AG08395 (cell line): ENCODE measurements at places on chromosomes 16 and 17.

- no peak for DNase-seq
Measured at GRCh38 chr17:49633762-49634484, 44.0 kb downstream of the SPOP start.

GRCh38 chr17:75799402-75799801 is 14.8 kb downstream of the UNK start:
- DNase-seq, result no peak

DNA sequence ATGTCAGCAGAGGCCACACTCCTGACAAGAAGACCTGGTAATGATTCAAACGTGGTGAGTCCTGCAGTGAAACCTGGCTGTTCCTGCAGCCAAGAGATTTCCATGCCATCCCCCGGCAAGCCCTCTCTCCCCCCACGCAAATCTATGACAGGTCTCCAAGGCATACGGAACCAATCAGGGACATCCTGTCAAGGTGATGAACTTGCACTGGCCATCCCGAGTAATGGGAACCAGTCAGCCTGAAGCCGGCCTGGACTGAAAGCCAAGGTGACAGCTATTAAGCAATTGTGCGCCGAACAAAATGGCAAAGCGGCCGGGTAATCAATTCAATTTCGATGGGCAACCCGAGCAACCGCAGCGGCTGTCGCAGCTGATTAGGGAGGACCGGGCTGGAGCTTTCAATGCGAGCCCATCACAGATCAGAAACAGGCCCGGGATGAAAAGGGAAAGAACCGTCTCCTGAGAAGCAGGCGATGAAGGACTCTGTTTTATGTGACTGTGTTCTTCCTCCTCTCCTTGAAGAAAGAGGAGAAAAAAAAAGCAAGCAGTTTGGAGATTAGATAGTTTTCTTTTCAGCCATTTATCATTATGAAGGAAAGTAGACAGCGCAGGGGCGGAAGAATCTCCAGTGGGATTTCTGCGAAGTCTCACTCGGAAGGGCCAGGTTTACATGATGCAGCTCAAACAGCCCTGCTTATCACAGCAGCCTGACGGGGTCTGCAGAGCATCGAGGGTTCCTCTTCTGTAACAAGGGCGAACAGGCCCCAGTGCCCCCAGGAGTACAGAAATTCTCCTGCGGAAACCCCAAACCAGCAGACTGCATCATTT is 35.2 kb downstream of the TBX4 start:
- DNase-seq, result no peak

DNA sequence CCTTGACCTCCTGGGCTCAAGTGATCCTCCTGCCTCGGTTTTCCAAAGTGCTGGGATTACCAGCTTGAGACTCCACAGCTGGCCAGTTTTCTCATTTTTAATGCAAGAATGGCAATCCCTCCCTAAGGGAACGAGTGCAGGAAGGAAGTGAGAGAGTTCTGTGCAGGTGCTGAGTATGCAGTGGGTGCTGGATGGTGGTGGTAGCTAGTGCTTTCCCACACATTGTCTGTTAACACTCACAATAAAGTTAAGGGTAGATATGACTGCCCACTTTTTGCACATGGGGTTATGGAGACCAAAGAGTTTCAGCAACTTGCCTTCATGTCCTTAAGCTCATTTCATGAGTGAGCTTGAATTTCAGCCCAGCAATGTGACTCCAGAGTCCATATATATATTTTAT is 18.5 kb downstream of the RGS9 start:
- no peak for DNase-seq

GRCh38 chr17:38747463-38748148 is 530 bp downstream of the PCGF2 start:
- peak; percentile 30 for DNase-seq

GRCh38 chr17:49645654-49646053 is 32.2 kb downstream of the SPOP start:
- no peak for DNase-seq

GRCh38 chr16:85250147-85250463 is 137.8 kb upstream of the CIBAR2 start:
- DNase-seq, result no peak

GRCh38 chr17:12790249-12791106 is 1.2 kb downstream of the ARHGAP44 start:
- no peak for DNase-seq

DNA sequence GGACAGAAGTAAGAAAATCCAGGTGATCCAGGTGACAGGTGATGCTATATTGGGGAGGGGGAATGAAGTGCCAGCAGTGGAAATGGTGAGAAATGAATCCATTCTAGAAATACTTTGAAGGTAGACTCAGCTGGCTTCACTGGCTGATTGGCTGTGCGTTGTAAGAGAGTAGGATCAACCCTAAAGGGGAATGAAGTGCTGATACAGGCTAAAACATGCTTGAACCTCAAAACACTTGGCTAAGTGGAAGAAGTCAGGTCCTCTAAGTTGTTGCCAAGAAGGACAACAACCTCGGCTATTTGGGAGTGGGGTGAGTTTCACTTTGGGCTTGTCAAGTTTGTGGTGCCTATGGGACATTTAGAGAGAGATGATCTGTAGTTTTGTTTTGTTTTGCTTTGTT is 24.1 kb upstream of the SCNN1B start:
- no peak for DNase-seq
